Stimulated activated naive CD4-positive, alpha-beta T cell (primary cell): ENCODE measurements at places on chromosomes 6 and 20.
A peak's percentile ranks its signal among the peaks of the same experiment; 100 is the strongest.

DNA sequence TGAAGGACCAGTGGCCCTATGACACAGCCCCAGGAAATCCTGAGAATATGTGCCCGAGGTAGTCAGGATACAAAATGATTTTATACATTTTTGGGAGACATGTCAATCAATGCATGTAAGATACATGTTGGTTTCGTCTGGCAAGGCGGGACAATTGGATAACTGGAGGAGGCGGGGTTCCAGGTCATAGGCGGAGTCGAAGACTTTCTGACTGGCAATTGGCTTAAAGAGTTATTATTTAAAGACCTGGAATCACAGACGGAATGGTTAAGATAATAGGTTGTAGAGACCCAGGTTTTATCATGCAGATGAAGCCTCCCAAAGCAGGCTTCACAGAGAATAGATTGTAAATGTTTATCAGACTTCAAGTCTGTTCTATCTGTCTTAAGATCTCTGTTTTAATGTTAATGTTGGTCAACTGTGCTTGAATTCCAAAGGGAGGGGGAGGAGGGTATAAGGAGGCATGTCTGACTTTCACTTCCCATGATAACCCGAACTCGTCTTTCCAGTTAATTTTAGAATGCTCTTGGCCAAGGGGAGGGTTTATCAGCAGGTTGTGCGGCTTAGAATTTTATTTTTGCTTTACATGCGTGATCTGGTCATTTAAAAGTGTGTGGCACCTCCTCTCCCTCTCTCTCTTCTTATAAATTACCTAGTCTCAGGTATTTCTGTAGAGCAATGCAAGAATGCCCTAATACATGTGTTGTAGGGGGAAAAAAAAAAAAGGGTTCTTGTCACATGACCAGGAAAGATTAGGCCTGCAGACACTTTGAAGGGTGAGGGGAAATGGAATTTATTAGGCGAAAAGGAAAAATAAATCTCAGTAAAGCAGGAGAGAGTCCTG lies 230.7 kb downstream of the NFATC2 start:
- DNase-seq = no peak

- DNase-seq = no peak
Measured at GRCh38 chr6:87926072-87926471, 121.6 kb upstream of the SPACA1 start.

DNA sequence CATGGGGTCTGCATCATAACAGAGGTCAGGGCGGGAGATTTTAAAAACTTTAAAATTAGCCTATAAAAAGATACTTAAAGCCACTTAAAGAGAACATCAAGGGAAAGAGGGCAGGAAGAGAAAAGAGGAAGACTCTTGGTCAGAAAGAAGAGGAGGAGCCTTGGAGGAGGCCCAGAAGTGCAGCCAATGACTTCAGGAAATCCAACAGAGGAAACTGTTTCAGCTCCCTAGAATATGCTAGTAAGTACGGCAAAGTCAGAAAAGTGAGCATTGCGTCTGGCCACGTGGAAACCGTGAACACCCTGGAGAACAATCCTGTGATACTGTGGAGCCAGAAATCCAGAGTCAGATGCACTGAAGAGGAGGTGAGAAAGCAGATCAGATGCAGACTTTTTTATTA lies 22.5 kb upstream of the NHSL1 start:
- no peak for DNase-seq

- DNase-seq = no peak
Measured at GRCh38 chr6:39430871-39431523, 108.5 kb upstream of the KCNK16 start.

- no peak for DNase-seq
Measured at GRCh38 chr6:155660251-155660977, 204.8 kb upstream of the NOX3 start.

DNA sequence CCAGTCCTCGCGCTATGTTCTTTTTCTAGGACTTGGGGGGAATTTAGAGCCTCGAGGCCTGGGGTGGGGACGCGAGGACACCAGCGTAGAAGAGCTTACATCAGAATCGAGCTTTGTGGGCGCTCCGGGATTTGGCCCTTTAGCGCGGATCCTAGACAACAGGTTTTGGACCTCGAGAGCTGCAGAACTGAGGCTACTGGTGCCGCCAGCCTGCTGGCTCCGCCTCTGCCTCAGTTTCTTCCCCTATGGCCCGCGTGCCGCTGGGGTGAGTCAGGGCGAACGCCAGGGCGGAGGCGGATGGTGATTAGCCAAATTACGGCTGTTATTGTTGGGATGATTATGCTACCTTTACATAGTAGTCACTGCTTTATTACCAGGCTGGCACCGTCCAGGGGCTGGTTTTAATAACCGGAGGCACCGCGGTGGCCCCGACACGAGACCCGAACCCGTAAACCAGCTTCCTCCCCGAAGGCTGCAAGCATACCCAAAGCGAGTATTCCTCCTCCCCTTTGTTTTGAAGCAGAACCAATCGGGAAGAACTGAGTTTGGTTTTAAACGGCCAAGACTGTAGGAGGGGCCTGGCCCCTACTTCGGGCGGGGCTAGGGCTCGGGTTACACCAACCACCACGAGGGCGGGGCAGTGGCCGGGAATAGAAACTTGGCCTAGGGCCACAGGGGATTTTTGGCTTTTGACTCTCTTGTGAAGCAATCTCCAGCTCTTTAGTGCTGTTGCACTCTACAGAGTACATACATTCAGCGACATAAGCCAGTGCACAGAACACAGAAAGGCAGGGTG lies 639 bp upstream of the GTPBP2 start:
- peak; percentile 86 for DNase-seq

DNA sequence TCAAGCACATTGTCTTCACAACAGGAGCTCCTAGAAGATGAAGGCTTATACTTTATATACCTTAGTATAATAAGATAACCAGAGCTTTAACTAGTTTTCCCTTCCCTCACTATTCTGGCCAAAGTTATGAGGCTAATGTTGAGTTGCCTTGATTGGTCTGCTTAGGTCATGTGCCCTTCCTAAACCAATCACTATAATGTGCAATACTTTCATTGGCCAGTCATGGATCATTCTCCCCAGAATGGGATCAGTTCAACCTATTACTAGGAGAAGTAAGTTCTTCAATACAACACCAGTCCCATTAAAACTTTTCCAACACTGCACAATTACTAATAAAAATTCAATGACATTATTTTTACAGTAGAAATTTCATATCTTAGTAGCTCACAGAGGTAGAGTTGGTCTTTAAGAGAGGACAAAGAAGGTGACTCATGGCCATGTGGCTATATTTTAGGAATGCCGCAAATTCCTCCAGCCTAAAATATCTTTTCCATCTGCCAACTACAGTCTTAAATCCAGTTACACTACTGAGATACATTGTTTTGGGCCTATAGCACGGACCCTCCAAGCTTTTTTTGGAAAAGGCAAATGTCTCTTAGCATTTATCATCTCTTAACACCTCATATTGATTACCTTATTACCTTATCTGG lies 12.5 kb upstream of the POU3F2 start:
- no peak for DNase-seq

GRCh38 chr20:41407607-41408006 lies 41.0 kb upstream of the EMILIN3 start:
- DNase-seq = no peak

DNA sequence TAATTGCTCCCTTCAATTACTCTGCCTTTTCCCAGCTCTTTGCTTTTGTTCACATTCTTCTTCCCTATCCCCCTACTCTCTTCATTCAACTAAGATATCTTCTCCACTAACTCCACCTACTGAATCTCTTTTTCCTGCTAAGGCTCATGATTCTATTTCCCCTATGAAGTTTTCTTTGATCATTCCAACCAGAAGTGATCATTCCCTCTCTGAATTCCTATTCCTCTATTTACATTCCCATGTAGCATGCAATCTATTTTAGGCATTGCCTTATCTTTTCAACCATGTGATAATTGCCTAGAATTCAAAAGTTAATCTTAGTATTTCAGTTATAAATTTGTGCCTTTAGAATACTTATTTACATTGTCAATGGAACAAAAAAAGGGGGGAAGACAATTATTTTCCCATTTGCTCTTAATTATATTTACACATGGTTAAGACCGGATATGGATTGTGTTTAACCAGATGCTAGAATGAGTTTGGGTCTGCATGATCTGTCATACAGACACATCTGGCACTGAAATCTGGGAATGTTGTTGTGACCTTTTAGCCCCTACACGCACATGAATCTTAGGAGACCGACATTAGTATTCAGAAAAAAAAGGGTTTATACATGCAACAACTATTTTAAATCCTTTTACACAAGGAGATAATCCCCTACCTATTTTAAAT lies 20.8 kb downstream of the MOXD1 start:
- no peak for DNase-seq

DNA sequence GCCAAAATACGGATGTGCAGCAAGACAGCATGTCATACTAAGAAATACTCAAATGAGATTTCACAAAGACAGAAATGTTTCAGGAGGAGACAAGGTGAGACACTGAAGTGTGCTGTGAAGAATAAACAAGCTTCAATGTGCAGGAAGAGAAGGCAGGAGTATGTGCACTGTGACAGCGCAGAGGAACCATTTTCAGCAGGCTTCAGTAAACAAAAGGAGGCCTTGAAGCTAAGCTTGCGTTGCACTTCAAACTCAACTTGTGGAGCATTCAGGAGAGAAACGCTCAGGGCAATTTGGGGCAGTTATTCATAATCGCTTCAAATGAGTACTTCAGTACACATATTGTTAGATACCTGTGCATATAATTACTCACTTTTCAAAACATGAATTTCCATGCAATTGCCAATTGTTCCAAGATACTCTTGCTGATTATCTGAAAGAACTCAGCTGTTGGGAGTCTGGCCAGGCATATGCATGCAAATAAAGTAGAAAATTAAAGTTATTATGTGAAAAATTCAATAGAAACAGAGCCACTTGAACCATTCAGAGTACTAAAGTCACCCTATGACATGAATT lies 234.2 kb upstream of the OPRM1 start:
- DNase-seq = no peak

GRCh38 chr20:17827759-17828559 lies 128.2 kb downstream of the BANF2 start:
- DNase-seq = no peak

DNA sequence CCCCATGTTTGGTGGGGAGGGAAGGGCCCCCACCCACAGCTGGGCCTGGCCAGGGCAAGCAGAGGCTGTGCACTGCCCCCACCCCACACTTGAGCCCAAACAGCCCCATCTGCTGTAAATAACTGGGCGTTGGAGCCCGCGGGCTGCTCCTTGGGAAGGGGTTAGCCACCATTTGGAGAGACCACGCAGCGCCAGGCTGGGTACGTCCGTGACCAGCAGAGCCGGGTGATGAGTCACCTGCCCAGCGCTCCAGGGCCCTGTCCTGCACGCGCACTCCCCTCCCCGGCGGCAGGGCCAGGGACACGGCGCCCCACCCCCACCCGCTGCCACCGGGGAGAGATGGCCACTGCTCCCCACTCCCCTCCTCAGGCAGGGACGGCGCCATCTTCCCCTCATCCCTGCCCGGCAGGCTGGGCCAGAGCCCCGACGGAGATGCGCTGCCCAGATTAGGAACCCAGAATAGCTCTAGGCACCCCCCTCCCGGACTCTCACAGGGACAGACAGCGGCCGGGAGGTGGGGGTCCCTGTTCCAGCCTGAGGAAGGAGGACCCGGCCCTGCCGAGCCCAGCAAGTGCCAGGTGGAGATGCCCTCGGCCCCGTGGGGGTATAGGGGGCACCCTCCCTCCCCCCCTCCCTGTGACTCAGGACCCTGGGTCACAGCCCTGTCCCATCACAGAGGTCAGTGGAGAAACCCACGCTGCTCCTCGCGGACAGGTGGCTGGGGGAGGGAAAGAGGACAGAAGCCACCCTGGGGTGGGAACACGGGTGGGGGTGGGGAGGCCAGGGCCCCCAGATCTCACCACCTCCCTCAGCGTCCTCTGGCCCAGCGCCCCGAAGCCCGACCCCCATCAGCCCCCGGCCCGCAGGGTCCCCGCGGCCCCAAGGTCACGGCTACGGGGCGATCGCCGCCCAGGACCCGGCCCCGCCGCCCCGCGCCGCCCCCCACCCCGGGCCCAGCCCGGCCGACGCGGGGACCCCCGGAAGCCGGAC lies 642 bp downstream of the EEF1A2 start:
- no peak for DNase-seq

- DNase-seq = no peak
Measured at GRCh38 chr6:10082385-10082784, 332.5 kb downstream of the TFAP2A start.

GRCh38 chr6:40285996-40286395 lies 301.2 kb downstream of the LRFN2 start:
- no peak for DNase-seq

DNA sequence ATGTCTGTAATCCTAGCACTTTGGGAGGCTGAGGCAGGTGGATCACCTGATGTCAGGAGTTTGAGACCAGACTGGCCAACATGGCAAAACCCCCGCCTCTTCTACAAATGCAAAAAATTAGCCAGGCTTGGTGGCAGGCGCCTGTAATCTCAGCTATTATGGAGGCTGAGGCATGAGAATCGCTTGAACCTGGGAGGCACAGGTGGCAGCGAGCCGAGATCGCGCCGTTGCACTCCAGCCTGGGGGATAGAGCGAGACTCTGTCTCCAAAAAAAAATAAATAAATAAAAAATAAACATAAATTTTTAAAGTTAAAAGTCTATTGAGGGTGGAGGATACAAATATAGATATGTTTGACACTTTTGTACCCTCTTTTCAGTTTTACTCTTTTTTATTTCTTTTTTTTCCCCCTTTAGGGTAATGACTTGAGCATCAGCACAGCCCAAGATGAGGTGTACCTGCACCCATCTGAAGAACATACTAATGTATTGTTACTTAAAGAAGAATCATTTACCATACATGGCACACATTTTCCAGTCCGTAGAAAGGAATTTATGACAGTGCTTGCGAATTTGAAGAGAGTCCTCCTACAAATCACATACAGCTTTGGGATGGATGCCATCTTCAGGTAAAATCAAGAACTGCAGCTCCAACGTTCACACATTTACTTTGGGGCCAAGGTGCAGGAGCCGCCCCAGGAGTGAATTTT lies 368.9 kb downstream of the LAMA2 start:
- DNase-seq = no peak

DNA sequence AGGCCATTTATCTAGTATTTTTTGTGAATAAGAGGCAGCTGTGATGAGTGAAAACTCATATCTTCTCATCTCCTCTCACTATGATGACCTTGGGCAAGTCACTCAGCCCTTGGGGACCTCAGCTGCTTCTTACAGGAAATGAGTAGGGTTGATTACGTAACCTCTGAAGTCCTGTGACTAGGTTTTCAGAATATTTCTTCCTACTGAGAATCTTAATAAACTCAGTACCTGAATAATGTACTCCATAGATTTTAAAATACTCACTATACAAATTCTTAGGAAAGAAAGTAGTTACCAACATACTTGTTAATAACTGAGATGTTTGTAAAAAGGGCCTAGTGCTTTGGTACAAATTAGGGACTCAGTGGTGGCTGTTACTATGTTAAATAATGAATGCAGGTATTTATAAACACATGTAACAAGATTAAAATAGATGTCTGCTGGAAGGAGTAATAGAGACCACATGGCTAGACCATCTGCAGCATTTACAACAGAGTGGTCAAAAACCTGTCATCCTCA lies 60.9 kb downstream of the RPRD1B start:
- no peak for DNase-seq

GRCh38 chr20:50701041-50701963 lies 10.0 kb upstream of the RIPOR3 start:
- DNase-seq = no peak
